ENCODE measurements at places on chromosomes 1 and 21.

DNA sequence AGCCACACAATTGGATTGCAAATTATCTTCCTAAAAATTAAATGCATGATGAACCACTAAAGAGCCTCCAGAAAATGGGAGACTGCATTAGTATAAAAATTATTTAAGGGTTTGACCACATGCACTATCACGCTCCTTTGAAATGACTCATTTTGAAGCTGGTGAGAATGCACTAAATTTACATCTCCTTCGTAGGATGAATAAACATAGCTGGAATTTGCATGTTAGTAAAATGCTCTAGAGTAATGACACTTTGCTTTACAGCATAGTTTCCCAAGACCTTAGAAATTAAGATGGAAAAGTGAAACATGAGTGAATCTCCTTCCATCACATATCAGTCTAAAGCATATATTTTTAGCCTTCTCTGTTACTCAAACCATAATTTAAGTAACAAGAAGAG is 2.4 kb downstream of the PLPPR4 start:
- peak; percentile 48 for DNase-seq

DNA sequence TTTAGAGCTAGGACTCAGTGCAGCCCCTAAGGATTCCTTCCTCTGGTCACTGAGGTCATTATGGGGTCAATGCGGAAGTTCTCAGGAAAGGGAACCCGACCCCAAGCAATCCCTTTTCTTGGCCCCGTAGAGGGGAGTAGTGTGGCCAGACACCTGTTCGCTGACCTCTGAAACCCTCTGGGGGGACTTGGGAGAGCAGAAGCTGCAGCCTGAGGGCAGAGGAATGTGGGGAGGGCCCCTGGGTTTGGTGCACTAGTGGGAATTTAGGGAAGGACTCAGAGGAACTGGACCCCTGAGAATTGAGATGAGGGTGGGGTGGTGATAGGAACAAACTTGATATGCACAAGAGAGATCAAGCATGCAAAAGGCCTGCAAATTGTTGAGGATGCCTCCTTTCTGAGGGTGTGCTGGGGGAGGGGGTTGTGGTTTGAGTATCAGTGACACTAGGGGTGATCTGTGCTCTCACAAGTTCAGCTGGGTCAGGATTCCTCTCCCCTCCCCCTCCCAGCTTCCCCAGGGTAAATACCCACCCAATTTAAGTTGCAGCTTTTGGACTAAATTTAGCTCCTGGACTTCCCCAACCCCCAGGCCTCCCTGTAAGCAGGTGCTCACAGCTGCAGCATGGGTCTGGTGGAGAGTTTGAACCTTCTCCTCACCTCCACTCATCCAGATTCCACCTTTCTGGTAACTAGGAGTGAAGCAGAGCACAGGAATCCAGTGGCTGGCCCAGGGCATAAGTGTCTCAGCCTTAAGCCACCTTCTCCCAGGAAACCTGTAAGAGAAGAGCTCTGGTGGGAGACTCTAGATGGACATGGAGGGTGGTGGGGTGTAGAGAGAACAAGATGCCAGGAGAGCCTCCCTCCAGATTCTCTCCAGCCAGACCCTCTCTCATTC is 13.5 kb downstream of the ADAMTSL4 start:
- no peak for DNase-seq

DNA sequence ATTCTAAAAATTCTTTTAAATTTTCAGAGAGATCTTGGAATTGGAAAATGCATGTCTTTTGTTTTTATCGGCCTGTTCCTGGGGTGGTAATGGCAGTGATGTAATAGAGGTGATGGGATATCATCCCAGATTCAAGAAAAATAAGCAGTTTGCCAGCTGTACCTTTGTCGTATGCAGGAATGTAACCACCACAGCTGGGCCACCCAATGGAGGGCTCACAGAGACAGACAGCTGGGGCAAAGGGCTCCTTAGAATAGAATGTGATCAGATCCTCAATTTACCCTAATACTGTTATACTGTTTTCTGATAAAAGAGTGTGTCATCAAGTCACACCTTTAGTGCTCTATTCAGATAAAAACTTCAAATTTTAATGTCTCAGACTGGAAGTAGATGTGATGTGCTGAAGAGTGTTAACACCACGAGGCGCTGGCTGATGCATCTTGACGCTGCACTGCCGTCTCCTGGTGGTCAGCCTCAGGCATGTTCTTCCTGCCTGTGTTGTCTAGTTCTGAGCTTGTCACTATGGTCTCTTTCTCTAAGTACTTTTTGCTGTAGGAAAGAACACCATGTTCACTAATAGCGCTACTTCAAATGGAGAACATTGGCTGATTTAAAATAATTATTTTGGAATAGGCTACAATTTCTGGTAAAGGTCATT is 78.8 kb downstream of the C1orf21 start:
- no peak for DNase-seq

DNA sequence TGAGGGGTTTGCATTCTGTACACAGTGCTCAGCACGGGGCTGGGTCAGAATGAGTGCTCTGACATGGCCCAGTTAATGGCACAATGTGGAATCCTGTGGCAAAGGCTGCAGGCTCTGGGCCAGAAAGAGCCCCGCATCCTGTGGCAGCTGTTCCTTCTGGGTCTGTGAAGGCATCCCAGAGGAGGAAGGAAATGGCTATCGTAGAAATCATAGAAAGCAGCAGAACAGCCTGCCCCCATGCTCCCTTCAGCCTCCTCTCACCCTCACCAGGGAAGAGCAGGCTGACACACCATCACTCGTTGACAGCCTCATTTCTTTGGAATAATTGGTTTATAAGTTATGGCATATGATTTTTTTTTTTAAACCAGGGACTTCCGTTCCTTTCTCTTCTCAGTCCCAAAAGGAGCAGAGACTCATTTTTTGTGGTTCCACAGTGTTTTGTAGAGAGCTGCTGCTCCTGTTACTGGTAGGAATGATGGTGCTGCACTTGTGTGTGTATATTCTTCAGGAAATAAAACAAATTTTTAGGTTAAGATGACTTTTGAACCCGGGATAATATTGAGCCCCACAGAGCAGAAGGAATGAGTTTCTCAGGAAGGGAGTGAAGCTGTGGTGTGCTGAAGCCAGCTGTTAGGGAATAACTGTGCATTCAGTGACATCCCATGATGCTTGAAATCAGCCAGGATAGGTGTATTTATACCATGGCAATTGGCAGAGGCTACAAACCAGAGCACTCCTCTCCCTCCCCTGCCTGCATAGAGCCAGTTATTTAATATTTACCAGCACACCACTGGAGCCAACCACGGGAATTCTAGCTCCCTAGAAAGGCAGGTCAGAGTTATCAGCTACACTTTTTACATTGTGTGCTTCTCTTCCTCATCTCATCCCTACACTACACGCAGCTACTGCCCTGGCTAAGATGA is 32.0 kb downstream of the PLXNA2 start:
- no peak for DNase-seq

DNA sequence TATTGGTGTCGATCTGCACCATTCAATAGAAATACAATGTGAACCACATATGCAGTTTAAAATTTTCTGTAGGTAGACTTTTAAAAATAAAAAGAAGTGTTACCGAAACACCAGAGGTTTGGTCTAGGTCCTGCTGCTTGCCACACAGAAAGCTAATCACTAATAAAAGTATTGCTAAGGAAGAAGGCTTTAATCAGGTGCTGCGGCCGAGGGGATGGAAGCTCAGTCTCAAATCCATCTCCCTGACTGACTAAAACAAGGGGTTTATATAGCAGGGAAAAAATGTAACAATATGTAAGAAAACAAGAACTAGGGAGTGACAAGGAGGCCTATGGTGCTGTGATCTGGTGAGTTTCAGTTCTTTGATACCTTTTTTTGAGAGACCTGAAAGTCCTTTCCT is 99.3 kb downstream of the XPR1 start:
- no peak for DNase-seq

Data from hepatic stellate cell (primary cell).